ENCODE measurements at places on chromosomes 6 and 20.

DNA sequence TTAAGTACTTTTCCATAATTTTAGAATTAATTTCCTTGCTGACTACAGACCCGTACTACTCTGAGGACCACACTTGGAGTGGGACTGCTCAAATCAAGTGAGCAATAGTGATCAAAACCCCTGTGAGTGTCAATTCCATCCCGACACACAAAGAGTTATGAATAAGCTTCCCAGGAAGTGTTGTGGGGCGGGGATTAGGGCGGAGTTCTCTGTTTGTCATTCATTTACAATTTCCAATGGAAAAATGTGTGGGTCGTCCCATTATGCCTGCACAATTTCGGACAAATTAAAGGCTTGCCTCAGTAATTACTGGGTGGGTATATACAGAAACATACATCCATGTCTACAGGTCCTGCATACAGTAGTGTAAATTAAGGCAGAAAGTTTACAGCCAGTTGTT, 84.2 kb downstream of the ISM1 start:
- DNase-seq = no peak

DNA sequence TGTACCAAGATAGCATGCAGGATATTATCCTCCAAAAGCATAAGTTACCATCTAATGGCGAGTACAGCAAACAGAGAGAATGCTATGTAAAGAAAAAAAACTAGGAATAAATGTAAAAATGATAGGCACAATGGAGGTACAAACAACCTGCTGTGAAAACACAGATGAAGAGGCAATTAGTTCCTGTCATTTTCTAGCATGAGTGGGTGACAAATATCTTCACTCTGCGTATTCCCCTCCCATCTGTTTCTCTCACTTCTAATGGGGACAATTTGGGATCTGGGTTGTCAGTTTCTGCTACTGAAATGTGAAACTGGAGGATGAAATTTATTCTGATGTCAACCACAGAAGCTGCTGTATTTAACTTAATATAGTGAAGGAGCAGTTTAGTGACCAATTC, 11.7 kb upstream of the PTPRK start:
- DNase-seq = no peak

GRCh38 chr20:37380864-37381579, 35.1 kb downstream of the SRC start:
- no peak for DNase-seq

GRCh38 chr6:39197521-39197920, 31.8 kb downstream of the KCNK5 start:
- no peak for DNase-seq

DNA sequence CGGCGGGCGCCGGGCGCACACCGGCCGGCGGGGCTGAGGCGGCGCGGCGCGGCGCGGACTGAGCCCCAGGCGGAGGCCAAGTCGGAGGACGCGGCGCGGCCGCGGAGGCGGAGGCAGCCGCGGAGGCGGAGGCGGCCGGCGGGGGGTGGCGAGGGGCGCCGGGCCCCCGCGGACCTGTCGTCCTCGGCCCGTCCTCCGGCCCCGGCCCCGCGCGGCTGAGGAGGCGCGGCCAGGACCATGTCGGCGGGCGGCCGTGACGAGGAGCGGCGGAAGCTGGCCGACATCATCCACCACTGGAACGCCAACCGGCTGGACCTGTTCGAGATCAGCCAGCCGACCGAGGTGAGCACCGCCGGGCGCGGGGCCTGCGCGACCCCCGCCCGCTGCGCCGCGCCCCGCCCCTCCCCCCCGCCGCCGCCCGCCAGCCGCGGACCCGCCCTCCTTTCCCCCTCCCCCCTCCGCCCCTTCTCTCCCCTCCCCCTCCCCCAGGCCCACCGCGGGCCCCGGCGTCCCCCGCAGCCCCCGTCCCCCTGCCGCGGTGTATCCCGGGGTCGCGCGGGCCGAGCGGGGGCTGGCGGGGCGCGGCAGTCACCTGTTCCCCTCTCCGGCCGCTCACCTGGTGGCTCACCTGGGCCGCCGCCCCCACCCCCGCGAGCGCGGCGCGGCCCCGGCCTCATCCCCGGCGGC, at the start of gene AFDN:
TSS of gene AFDN (plus strand) at position 16 of the 687 bp plus-strand sequence. CDS start at position 238, 222 bp downstream.
- no peak for DNase-seq

- no peak for DNase-seq
These were observed 246.7 kb downstream of the MAFB start for GRCh38 chr20:40442181-40442963.

DNA sequence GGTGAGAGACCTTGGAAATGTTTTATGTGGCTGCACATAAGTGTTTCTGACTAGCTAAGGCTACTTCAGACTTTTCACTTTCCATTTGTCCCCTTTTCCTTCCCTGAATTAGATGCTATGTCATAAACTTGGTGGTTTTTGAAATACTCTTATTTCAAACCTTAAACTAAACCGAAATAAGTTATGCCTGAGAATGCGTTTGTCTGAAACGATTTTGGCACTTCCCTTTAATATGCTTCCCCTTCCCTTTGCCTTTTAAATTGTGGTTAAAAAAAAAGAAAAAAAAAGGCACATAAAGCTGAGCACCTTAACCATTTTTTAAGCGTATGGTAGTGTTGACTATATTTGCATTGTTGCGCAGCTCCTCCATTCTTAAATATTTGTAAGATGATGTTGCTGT, 14.3 kb downstream of the ZNF451 start:
- DNase-seq = no peak

DNA sequence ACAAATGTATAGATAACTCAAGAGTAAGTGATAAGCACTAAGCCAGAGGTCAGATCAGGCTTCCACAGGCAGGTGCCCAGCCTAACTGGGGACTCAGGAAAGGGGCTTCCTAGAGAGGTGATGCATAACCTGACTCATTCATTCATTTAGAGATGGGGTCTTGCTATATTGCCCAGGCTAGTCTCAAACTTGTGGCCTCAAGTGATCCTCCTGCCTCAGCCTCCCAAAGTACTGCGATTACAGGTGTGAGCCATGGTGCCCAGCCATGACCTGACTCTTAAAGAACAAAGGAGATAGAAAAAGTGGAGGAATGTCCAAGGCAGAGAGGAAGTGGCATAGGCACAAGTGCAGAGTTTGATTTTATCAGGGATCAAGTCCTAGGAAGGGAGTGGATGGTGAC, 41.9 kb downstream of the GJA10 start:
- DNase-seq = no peak
